Ovary (tissue), 10 donors: ENCODE measurements at places on chromosomes 3 and 15. TPM values are rescaled to one million over a fixed set of nuclear protein-coding genes. Genes with fewer than 3 reads are reported as not detected.

- no peak overlapping the region for H3K4me3 ChIP-seq
- H3K27me3 ChIP-seq = no peaks in the 10 kb centered on the region
- no peak for DNase-seq
- H3K27ac ChIP-seq = no peak overlapping the region
- H3K36me3 ChIP-seq = no peaks in the 10 kb centered on the region
These were observed 50.5 kb downstream of the SUCNR1 start for GRCh38 chr3:151923901-151924300.

GRCh38 chr15:68818066-68818768, 2.5 kb downstream of the ANP32A start:
- H3K36me3 ChIP-seq = no peaks in the 10 kb centered on the region
- peak; percentile 79 for DNase-seq
- H3K4me1 ChIP-seq = peaks cover 6% of the 10 kb centered on the region
- peak overlapping the region; percentile 89 for H3K4me3 ChIP-seq
- no peaks in the 10 kb centered on the region for H3K27me3 ChIP-seq

Gene PPP1R2
- 47.3 TPM for polyA plus RNA-seq

- H3K4me1 ChIP-seq = no peaks in the 10 kb centered on the region
- H3K27me3 ChIP-seq = no peaks in the 10 kb centered on the region
- no peak for DNase-seq
- H3K27ac ChIP-seq = no peak overlapping the region
- no peaks in the 10 kb centered on the region for H3K36me3 ChIP-seq
These were observed 105.4 kb upstream of the TNIK start for GRCh38 chr3:171565481-171566058.

Gene C2CD4B
- 0.44 TPM for polyA plus RNA-seq

DNA sequence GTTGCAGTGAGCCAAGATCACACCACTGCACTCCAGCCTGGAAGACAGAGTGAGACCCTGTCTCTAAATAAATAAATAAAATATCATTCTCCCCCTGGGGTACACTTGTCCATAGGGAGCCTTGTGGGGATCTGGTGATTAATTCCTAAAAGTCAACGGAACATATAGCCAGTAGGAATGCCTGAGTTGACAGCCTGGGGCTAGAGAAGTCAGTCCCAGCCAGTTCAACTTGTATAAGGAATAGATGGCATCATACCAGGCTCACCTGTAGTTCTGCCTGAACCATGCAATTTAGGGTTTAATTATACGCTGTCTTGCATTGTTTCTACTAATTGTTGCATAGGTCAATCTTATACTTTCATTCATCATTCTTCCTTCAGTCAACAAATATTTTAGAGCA, 5.9 kb upstream of the BOC start:
- no peak for DNase-seq
- no peaks in the 10 kb centered on the region for H3K36me3 ChIP-seq
- no peak overlapping the region for H3K4me3 ChIP-seq
- H3K27ac ChIP-seq = no peak overlapping the region
- no peaks in the 10 kb centered on the region for H3K4me1 ChIP-seq
